Stimulated activated CD4-positive, alpha-beta T cell treated with anti-CD3 and anti-CD28 coated beads, Interleukin-12 subunit alpha, Interleukin-12 subunit beta, amount 100 ng/mL, for 24 hours (primary cell): ENCODE measurements at places on chromosomes 4 and X.

DNA sequence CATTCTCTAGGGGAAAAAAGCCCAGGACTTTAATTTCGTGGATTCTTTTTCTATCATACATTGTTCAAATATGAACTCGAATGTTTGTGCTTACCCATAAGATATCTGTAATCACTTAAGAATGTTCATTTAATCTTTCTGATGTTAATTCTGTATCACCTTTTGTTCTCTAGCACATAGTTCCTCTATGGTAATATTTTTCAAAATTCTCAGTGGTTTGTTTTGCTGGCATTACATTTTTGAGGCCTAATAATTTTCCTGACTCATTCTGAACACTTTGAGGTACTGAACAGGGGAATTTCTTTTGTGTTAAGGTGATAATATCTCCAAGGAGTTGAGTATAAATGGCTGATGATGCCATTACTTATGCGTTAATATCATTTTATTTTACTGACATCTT is 490.7 kb upstream of the PITX2 start:
- no peak for DNase-seq

DNA sequence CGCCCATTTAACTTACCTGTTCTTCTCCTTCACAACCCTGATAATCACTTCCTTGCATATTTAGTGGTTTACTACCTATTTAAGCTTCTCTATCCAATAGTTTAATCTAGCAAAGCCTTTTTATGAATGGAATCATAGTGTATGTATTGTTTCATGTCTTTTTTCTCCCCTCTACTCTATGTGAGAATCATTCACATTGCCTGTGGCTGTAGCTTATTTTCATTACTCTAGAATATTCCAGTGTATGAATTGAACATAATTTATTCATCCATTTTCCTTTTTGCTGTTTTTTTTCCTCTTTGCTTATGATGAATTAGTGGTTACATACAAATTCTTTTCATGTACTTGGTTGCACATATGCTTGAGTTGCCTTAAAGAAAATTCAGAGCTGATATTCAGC is 490 bp upstream of the ADH4 start:
- DNase-seq: no peak

DNA sequence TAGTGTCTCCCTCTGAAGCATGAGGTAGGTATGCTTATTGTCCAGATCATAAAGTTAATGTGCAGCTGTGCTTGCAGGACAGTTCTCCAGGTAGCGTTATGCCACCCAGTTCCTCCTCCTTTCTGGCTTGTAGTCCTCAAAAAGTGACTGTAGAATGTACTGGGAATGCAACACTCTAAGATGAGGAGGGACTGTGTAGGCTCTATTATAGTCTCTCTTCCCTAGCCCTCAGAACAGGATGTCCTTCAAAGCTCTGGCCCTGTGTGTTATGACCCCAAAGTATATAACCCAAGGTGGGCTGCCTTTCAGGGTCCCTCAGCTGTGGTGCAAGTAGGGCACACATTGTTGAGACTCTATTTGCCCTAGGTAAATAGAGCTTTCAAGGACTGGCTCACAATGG is 20.8 kb upstream of the MANBA start:
- no peak for DNase-seq

- DNase-seq: no peak
Observed at GRCh38 chr4:138996090-138996489, 19.5 kb upstream of the NOCT start.

DNA sequence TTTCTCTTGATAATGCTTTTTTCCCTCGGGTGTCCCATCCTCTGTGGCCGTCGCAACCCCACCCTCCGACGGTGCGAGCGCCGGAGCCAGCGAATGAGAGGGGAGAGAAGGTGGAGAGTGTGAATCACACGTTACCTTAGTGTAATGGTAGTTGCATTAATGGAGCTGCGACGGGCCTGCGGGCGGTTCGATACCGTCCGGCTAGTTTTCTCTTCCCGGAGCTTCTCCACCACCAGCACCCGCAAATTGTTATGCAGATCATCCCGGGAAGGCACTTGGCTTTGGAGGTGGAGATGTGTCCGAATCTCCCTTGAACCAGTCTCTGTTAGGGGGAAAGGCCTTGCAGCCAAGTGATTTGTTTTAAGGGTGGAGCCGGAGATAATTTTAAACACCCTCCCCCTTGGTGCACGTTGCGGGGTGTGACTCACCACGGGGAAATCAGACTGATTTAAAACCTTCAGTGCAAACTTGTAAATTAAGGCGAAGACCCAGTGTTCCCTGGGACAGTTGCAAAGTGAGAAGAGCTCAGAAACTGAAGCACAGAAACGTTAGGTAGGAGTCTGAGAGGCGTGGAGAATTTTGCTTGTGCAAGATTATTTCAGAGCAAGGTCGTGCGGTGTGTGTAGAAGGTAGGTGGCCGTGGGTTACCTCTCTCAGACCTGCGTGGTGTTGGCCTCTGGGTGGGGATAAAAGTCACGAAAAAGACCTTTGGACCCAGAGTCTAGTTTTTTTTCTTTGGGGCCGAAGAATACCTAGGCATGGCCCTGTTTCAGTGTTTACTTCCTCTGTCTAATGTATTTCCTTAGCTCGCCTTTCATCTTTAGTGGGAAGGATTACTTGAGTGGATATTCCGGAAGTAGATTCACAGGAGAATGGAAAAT is 1.3 kb downstream of the AFF1 start:
- peak; percentile 57 for DNase-seq

DNA sequence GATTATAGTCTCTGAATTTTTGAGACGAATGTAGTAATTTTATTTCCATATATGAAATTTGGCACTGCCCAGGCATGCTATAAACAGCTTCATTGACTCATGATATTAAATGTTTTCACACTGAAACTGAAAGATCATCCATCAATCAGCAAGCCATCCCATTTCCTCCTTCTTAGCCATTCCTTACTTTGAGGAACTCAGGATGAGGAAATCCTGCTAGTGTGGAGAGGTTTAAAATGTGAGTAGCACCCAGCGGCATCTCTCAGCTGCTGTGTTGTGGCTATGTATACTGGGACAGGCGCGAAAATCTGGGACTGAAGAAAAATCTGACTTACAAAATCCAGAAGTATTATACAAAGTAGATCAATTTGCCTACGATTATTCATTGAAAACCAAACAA is 52.1 kb downstream of the PTCHD1 start:
- DNase-seq: no peak
